Activated CD4-positive, alpha-beta T cell treated with anti-CD3 and anti-CD28 coated beads, Interleukin-10, Interleukin-2, amounts not matched to agents 100 ng/mL and 50 ng/mL, durations not matched to agents 16 hours and 8 hours (primary cell): ENCODE measurements at places on chromosomes 6 and 20.

DNA sequence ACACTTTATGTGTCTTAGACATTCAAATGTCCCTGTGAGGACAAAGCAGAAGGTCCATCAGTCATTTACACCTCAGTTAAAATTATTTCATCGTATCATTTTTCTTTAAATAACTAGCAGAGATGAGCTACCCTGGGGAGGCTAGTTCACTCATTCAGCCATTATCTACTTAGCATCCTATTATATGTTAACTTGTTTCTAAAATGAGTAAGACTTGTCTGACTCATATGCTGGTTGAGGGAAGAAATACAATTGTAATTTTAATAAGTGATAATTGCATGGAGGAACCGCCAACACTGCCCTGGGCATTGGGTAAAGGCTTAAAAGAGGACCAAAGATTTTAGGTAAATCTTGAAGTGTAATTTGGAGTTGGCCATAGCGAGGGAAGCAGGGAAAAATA, 12.4 kb upstream of the PTPRK start:
- no peak for DNase-seq

- no peak for DNase-seq
These were observed 53.8 kb downstream of the ADAT2 start for GRCh38 chr6:143396497-143397226.

DNA sequence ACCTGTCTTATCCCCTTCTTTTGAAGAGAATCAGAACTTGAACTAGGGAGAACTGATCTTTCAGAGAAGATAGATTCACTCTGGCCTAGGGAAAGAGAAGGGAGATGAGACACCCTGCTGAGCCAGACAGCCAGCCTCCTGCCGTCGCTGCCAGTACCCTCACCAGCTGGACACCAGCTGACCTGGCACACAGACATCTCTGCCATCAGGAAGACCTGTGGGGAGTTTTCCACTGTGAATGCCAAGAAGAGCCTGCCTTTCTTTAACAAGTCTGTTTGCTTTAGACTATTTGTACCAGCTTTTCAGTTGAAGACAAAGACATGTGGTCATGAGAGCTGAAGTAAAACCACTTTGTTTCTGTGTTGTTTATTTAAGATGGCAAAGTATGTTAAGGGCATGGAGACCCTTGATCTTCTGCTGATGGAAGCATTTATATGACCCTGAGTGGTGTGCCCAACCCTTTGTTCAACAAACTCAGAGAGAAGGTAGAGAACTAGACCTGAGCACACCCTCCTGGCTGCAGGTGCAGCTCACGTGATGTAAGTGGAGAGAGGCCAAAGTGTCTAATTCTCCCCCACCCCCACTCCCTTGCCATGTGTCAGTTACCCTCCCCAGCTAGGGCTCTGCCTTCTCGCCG, 82.3 kb upstream of the SLC24A3 start:
- DNase-seq, result no peak

DNA sequence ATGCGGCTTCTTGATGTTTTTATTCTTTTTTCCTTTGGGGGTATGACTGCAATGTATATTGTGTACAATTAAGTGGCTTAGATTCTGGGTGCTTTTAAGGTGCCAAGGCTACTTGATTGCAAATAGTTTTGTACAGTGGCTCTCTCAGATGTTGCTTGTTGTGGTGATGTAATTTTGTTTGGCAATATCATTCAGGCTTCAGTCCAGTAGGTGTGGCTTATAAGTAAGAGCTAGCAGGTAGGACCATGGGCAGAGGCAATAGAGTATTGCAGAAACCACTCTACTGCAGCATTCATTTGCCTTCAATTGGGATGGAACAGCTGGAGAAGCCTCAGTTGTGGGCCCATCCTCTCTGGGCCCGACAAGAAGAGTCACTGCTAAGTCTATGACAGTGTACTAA, 407.9 kb upstream of the MAN1A1 start:
- no peak for DNase-seq

DNA sequence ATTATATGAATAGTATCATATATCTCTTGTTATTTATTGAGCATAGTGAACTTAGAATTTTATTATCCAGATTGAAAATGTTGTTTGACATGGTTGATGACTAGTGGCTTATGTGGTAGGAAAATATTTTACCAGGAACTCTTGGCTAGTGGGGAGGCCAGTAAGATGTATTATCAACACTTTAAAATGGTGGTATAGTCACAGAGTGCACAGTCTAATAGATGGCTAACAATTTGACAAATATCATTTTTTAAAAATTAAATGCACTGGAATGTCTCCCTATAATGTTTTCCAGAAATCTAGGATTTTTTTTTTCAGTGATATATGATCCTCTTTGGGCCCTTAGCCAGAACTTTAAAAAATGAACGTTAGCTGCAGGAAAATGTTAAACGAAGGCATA, 26.9 kb upstream of the EYA4 start:
- no peak for DNase-seq

DNA sequence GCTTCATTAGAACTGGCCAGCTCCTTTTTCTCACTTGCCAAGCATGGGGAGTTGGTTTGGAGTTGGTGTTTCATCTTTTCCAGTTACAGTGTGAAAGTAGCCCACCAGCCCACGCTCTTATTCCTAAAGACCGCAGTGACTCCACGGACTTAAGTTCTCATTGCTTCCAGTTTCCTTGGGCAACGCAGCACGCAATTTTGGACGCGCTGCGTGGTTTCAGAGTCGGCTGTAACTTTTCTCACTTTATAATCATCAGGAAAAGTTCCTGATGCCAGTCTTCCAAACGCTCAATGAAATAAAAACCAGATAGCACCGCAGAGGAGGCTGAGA, 381 bp upstream of the PEX7 start:
- no peak for DNase-seq

- DNase-seq, result peak; percentile 19
These were observed 860 bp upstream of the TMEM14C start for GRCh38 chr6:10721850-10722569.

GRCh38 chr6:50361641-50362331, 312.1 kb upstream of the DEFB112 start:
- no peak for DNase-seq

GRCh38 chr6:95846652-95847051, 169.1 kb upstream of the FUT9 start:
- DNase-seq, result no peak

GRCh38 chr6:148556410-148556809, 190.4 kb upstream of the UST start:
- no peak for DNase-seq

GRCh38 chr6:25991785-25992412, 29.3 kb downstream of the TRIM38 start:
- DNase-seq, result peak; percentile 53

- DNase-seq, result peak; percentile 49
These were observed 74.1 kb upstream of the TCF21 start for GRCh38 chr6:133814797-133815196.

DNA sequence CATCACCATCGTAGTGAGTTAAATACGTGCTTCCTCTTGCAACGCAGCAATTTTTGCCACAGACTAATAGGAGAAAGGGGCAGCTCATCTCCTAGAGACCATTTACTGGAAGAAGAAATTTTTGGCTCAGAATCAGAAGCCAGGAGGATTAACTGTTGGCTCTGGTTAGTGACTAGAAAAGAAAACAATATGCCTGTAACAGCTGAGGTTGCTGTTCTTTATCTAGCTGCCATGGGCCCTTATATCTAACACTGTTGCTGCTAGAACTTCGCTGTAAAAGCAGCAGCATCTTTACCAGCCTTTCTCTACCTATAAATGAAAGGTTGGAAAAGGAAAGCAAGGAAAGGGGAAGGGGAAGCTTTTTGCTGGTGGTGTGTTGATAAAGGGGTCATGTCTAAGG, 65.9 kb downstream of the FAM135A start:
- no peak for DNase-seq

DNA sequence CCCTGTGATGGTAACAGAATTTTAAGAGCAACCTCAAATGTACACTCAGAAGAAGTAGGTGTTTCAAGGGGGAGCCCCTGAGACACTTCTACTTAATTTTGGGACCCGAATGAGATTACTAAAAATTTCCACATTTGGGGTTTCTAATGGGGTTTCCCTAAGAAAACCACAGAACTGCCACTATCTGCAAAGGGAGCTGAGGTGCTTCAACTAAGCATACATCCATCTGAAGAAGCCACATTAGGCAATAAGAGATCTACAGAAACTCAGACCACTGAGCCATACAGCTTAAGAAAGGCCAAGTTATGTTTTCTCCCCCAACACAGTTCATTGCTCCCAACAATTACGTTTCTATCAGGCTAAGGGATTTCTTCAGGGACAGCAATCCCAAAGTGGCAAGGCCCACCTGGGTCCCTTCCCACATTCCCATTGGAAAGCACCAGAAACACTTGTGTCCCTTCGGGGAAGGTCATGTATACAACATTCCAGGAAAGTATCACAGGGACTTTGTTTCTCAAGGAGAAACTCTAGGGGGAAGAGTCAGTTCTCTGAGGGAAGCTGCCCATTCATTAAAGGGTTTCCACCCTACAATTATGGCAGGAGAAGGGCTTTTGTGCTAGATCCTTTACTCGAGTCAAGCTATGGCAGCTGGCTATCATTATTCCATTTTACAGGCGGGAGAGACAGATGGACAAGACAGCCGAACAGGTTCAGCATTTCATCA, 5.0 kb downstream of the BCL2L1 start:
- DNase-seq, result peak; percentile 84

DNA sequence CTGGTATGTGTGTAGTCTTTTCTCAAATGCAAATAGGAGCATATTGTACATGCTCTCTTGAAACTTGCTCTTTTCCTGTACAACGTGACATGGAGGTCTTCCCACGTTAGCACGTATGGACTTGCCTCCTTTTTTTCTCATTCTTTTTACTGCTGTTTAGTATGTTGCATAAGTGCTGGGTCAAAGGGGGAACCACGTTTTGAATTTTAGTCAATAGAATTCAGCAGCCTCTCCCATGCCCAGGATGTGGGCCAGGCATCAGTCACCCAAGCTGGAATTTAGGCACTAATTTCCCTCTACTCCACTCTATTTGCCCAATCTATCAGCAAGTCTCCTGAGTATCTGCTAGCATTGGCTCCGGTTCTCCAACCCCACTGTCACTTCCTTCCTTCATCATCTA, 41.5 kb upstream of the RNF24 start:
- DNase-seq, result no peak

DNA sequence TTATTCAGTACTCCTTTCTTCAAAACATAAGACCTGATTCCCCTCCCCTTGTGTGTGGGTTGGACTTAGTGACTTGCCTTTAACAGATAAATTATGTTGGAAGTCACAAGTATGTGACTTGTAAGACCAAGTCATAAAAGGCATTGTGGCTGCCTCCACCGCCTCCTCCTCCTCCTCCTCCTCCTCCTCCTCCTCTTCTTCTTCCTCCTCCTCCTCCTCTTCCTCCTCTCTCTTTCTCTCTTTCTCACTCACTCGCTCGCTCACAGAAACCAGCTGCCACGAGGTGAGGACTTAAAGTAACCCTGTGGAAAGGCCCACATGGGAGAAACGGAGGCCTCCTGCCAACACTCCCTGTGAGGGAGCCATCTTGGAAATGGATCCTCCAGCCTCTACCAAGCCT, 64.0 kb downstream of the NCR2 start:
- no peak for DNase-seq

- DNase-seq, result no peak
These were observed 563.8 kb upstream of the MARCKS start for GRCh38 chr6:113293423-113293740.

DNA sequence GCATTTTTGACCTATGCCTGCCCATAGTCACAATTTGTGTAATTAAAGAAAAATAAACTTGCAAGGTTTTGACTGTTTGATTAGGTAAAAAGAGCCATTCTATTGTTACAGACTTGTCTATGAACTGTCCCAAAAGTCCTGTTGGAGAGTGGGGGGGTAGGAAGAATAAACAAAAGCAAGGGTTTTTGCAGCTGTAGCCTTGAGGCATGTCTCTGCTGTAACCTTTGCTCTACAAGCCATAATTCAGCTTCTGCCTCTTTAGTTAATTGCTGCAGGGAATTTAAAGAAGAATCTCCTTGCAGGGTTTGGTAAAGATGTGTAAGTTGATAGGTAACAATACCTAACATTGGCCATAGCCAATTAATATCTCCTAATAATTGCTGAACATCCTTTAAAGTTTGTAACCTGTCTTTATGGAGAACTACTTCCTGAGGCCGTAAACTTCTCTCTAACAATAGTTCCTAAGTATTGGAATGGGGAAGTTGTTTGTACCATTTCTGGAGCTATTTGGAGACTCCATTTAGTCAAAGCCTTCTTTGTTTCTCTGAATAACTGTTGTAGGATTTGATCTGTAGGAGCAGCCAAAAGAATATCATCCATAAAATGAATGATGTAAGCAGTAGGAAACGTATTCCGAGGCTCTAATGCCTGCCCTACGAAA, 7.9 kb upstream of the ABHD12 start:
- DNase-seq, result no peak

GRCh38 chr20:44835661-44836221, 25.4 kb upstream of the RIMS4 start:
- no peak for DNase-seq

DNA sequence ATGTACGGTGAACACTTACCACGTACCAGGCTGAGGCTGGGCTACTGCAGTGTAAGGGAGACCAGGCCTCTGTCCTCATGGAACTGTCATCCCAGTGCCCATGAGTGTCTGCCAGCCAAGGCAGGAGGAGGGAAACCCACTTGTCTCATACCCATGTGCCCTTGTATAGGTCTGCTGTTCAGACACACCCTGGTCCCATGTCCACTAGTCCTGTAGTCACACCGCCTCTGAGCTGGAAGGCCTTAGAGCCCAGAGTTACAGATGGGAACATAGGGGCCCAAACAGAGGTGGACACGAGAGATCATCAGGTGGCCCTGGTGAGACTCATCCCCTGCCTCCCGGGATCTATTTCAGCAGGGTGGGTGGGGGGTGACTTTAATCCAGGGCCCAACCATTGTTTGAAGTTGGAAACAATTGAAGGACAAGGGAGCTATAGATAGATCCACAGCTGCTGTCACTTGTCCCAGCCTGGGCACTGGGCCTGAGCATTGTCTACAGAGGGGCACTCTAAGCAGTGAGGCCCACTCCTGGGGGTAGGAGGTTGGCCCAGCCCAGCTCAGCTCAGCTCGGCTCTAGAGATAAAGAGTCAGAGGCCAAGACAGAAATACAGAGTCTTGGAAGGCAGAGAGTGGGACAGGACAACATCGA, 14.6 kb downstream of the MYH7B start:
- DNase-seq, result no peak

DNA sequence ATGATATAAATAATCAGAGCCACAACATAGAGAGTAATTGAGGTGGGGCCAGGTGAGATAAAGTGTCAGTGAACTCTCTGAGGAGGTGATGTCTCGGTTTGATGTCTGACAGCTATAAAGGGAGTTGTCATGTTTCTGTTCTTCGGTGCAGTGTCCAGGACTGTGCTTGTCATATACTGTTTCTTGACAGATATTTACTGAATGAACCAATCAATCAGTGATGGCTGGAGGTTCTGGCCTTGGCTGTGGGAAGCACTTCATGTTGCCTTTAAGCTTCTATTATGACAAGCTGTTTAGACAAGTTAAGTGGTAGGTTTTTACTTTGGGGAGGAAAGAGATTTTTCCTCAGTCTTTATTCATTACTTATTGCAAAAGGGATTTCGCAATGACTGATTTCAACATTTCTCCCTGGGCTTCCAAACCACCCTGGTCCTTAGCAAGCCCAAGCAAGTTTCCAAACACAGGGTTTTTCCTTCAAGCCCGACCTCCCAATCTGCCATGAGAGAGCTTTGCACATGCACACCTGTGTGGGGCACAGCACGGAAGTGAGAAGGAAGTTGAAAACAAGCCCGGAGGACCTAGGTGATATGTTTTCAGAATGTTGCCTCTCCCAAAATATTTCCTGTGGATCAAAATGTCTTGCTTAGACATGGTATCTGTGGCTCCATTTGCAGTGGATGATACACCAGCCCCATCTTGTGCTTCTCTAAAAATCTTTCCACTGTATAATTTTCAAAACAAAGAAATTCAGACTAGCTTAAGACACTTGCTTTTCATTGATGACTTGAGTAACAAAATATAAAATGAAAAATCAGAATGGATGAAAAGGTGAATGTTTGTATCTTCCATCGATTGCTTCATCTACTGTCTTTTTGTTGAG, 567.3 kb upstream of the BTBD3 start:
- no peak for DNase-seq
